T-helper 1 cell (primary cell): ENCODE measurements at places on chromosomes 13 and 19.

GRCh38 chr19:48081106-48081505, 29.5 kb downstream of the PLA2G4C start:
- DNase-seq: no peak

- no peak for DNase-seq
Measured at GRCh38 chr13:109569958-109570711, 216.2 kb downstream of the IRS2 start.

DNA sequence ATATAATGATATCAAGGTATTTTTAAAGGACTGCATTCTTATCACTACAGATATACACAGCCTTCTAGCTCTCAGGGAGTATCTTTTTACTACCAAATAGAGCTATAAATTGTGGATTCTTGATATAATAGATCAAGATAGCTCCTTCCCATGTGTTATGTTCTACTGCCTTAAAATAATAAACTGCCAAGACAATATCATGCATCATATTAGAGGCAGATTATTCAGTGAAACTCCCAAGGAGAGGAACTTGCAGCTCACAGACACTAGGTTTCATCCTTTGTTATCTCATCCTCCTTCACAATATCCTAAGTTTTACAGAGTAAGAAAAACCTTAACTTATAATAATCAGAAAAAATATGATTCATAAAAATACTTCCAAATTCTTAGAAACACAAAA, 802.8 kb downstream of the DIAPH3 start:
- DNase-seq: no peak

DNA sequence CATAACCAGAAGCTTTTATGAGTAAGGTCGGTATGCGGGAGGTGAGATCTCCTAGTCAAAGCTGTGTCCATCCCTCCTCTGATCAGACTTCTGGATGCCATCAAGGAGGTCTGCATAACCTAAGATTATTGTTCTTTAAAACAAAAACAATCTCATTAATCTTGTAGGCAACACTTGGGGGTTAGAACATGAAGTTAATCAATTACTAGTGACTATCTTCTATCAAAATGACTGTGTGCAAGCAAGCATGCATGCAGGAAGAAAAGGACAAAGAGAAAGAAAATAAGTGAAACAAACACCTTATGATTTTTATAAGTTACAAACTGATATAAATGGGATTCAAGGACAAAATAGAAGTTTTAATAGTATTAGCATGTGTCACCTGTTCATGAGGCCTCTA, 2435.9 kb upstream of the PCDH20 start:
- DNase-seq: no peak

DNA sequence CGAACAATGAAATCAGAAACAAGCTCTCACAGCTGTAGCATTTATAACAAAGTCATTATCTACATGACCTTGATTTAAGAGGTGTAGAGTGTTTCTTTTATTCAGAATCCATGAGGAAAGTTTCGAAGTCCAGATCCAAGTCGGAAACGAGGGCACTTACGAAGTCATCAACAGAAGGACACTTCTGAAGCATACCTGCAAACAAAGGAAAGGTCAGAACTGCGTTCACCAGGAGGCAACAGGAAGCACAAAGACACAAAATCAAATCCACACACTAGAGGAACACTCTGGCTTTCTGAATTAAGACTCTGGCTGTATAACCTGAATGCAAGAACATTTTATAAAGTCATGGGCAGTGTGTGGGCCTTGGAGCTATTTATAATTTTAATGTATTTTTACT, 158.9 kb downstream of the MIPEP start:
- DNase-seq: no peak

DNA sequence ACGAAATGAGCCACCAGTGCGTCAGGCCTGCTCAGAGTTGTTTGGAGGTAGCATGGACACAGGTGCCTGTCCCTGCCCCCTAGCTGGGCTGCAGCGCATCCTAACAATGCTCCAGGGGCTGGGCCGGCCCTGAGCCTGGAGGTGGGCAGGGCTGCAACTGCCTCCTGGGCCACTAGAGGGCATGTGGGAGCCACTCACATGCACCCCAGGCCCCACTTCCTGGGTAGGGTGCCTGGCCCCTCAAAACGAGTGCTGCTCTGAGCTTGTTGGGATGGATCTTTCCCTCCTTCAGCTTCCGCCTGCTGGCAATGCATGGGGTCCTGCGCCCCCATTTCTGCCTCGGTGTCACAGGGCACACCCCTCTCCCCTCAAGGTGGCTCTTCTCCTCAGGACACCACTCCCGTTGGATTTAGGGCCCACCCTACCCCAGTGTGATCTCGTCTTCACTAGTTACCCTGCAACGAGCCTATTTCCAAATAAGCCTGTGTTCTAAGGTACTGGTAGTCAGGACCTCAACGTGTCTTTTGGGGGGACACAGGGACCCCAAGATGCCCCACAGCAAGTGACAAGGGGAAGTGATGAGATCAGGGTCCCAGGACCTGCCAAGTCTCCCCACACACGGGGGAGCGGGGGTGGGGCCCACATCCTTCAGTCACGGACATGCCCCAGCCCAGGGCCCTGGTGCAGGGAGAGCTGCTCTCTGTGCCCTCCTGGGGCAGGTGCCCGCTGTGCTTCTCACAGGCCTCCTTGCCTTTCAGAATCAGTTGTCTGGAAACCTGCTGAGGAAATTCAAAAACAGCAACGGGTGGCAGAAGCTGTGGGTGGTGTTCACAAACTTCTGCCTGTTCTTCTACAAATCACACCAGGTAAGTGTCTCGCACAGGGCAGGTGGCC, 131.3 kb downstream of the STK24 start:
- peak; percentile 72 for DNase-seq

DNA sequence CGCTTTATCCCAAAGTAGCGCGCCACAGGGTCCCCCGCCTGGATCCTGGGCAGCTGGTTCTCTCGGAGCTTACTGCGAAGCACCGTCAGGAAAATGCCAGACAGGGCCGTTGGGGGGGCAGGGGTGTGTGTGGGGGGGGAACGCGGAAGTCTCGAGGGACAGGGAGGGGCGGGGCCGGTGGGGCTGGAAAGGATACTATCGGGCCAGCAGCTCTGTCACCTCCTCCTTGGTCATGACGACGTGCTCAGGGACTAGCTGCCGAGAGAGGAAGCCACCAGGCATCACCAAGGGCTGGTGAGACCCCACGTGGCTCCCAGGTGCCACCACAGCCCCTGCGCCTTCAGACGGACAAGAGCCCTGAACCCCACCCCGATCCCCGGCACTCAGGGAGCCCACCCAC, 5.3 kb downstream of the POLR2E start:
- no peak for DNase-seq

- DNase-seq: no peak
Measured at GRCh38 chr13:77516342-77516789, 19.1 kb upstream of the SCEL start.

GRCh38 chr13:51006067-51006845, 96.7 kb downstream of the RNASEH2B start:
- no peak for DNase-seq

DNA sequence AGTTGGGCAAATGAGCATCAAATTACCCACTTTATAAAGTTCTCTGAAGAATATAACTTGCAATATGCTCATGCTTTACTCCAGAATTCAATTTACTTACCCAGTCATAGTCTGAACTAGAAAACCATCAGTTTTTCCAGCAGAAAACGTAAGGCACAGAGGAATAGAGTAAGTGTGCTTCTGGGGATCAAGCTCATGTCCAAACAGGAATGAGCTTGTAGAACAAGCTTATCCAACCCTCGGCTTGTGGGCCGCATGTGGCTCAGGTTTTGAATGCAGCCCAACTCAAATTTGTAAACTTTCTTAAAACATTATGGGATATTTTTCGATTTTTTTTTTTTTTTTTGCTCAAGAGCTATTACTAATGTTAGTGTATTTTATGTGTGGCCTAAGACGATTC, 308.5 kb upstream of the KLF12 start:
- DNase-seq: no peak

GRCh38 chr13:31043957-31044356, 111.5 kb downstream of the TEX26 start:
- DNase-seq: no peak

GRCh38 chr19:17423429-17424208, 3.8 kb downstream of the MVB12A start:
- no peak for DNase-seq

DNA sequence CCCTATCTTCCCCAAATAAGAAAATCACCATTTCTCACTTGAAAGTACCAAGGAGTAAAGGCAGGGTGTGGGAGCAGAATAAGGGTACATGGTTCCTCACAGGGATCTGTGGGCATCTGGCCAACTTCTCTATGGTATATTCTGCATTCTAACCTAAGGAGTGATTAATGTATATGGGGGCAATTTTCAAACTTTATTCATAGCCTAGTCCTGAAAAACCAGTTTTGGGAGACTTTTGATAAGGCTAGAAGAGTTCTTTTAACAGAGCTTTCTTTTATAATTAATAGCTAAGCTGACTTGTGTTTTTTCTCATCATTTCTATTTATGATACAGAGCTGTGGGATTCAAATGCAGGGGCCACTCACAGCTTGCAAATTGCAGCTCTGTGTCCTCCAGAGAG, 852 bp downstream of the SCEL start:
- DNase-seq: no peak

DNA sequence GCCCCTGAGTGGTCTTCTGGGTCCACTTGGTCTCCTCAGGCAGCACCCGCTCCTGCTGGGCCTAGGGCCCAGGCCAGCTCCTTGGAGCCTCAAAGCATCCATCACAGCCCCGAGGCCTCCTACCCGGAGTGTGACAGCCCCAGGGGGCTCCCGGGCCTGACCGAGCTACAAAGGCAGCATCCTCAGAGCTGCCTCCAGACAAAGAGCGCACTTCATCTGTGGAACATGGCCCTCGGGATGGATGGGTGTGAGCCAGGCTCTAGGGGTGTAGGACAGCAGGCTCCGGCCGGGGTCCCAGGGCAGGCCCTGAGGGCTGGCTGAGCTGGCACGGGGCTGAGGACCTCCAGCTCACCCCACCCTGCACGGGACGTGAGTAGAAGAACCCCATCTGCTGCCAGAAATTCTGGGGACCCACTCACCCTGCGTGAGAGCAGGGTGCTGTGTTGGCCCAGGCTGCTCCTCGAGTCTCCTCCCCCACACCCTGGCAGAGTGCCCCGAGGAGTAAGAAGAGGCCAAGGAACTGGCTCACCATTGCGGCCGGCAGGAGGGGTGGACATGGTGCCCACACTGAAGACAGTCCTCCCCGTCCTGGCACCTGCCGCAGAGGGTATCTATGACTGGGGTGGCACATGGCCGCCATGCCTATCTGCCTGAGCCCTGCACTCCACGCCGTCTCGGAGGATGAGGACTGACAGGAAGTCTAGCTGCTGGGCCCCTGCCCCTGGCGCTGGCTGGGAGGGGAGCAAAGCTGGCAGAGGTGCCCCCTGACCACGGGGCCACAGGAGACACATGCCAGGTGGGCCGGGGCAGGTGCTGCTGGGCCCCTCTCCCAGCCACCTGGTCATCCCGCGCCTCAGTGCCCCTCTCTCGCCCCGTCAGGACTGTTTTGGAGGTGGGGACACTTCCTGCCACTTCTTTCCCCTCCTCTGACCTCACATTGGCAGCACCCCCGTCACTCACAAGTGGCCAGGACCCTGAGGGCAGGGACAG, 22.3 kb downstream of the CEBPG start:
- DNase-seq: no peak

DNA sequence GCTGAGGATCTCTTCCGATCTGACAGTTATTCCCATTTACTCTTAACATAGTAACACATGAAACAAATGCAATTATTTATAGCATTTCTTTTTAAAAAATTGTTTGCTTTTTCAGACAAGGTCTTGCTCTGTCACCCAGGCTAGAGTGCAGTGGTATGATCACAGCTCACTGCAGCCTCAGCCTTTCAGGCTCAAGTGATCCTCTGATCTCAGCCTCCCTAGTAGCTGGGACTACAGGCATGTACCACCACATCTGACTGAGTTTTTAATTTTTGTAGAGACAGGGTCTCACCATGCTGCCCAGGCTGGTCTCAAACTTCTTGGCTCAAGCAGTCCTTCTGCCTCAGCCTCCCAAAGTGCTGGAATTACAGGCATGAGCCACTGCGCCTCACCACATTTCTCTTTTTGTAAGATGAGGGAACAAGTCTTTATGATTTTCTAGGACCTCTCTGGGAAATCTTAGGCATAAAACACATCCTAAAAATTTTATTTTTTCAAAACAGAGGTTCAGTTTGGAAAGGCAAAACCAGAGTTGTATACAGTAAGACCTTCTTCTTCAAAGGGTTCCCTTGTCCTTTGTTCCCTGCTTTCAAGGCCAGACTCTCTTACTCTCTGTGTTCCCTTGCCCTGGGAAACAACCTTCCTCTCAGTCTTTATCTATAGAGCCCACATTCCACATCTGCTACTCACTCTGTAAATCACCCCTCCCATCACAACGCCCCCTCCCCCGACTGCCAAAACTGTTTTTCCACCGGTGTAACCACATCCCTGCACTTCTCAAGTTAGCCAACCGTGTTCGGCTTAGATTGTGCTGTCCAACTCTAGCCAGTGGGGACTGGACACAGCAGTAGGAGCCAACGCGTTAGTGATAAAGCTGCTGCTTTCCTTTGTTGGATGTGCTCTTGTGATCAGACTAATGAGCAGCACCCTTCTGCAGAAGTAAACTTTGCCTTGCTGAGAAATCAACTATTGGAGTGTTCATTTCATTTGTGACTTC, 56.2 kb downstream of the DHRS12 start:
- DNase-seq: no peak

- DNase-seq: peak; percentile 80
Measured at GRCh38 chr19:9796113-9796773, 22.6 kb downstream of the FBXL12 start.
